ENCODE measurements at places on chromosomes 4 and X. TPM values are rescaled to one million over a fixed set of nuclear protein-coding genes. Genes with fewer than 3 reads are reported as not detected.

CXorf49 gene
- not detected for total RNA-seq

IL1RAPL1 gene
- total RNA-seq: not detected

UGT2A1 gene
- total RNA-seq: not detected

ARAP2 gene
- 80.8 TPM for total RNA-seq

GYG2 gene
- not detected for total RNA-seq

CENPC gene
- 35.4 TPM for total RNA-seq

FAM47A gene
- not detected for total RNA-seq

CXorf58 gene
- total RNA-seq: not detected

VCX3A gene
- total RNA-seq: not detected

EFHC2 gene
- 0.32 TPM for total RNA-seq

MAGEA8 gene
- total RNA-seq: not detected

NPY5R gene
- not detected for total RNA-seq

HTT-AS gene
- not detected for total RNA-seq

TRPC5OS gene
- not detected for total RNA-seq

CENPVL1 gene
- total RNA-seq: not detected
